ENCODE measurements at places on chromosomes 2 and 18.

GRCh38 chr2:29480426-29480825 lies 365.2 kb downstream of the CLIP4 start:
- DNase-seq, result no peak

DNA sequence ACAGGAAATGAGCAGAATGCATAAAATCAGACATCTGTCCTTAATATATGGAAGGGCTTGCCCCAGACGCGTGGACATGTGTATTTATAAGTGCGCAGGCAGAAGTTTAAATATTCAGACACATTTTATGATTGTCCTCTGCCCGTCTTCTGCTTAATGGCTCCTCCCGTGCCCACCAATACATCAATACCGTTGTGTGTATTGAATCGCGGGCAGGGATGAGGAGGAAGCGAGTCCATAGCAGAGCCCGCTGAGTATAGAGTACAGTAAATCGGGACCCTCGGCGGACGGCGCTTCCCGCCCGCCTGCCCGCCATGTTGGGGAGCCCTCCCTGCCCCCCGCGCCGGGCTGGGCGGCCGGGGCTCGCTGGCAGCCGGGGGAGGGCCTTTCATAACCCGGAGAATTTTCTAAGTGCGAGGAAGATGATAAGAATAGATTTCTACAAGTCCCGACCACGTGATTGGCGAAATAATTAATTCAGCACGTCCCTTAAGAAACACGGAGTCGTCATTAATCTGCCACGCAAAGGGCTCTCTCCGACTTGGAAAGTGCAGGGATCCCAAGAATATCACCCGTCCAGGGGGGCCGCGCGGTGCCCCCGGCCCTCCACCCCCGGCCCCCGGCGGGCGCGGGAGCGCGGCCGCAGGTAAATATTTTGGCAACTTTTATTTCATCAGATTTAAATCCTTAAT lies at the start of gene HOXD3:
Gene HOXD3 (plus strand): TSS at position 501 of the 692 bp plus-strand sequence. CDS start 11,808 bp downstream, outside the sequence.
- DNase-seq, result no peak

DNA sequence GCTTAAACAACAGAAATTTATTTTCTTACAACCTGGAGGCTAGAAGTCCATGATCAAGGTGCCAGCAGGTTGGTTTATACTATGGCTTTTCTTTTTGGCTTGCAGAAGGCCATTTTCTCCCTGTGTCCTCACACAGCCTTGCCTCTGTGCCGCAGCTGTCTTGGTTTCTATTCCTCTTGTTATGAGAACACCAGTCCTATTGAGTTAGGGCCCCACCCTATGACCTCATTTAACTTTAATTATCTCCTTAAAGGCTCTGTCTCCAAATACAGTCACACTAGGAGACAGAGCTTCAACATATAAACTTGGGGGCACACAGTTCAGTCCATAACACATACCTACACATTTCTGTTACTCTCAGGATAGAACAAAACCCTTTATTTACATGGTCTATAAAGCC lies 17.3 kb upstream of the RHOB start:
- no peak for DNase-seq

- no peak for DNase-seq
These were observed 170.0 kb downstream of the CYRIA start for GRCh38 chr2:16495509-16496208.

- DNase-seq, result no peak
These were observed 132.2 kb downstream of the EPHA4 start for GRCh38 chr2:221439761-221440479.

- no peak for DNase-seq
These were observed 56.5 kb downstream of the CCDC195 start for GRCh38 chr2:224659714-224660113.

GRCh38 chr2:50773211-50773932 lies 258.6 kb downstream of the NRXN1 start:
- DNase-seq, result no peak

GRCh38 chr2:189143925-189144324 lies 35.6 kb downstream of the COL5A2 start:
- no peak for DNase-seq

DNA sequence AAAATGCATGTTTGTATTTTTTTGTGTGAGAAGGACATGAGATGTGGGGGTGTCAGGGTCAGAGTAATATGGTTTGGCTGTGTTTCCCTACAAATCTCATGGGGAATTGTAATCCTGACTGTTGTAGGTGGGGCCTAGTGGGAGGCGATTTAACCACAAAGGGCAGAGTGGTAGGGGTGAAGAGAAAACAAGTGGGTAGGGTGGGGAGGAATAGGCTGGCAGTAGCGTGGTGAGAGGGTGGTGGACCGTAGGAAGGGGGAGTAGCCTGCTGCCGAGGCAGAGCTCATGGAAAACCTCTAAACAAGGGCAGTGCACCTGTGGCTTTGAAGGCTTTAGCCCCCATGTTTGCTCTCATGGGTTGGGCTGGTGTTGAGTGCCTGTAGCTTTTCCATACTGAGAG lies 152.8 kb upstream of the ZNF519 start:
- DNase-seq, result no peak

DNA sequence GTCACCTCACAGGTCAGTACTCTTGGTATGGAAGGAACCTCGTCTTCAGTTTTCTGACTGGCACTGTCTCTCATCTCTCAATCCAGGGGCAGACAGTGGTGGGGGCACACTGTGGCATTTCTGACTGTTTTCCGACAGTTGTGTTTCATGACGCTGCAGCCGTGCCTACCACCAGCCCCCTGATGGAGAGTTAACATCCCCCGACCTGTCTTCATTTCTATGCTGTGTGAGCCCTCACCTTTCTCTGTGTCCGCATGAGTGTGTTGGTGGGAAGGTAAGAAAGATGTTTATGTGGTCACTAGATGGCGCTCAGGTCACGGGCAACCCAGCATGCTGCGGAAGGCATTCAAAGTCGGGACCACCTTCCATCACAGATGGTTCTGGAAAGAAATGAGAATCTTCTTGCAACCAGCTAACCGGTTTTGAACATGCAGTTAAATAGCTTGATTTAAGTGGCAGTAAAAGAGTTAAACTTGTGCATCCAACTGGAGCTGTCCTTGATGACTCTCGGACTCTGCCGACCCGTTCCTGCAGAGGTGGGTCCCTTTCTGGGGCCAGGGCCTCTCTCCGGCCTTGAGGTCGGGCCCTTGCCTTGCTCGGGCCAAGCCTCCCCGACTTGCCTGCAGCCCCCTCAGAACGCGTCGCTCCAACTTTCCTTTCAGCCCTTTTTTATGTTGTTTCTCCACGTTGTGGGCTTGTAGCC lies 92.4 kb downstream of the DYSF start:
- no peak for DNase-seq

- no peak for DNase-seq
These were observed 734 bp upstream of the RMC1 start for GRCh38 chr18:23502516-23503037.

- no peak for DNase-seq
These were observed 439.7 kb downstream of the RIT2 start for GRCh38 chr18:42675810-42676209.

GRCh38 chr2:147002256-147002655 lies 842.6 kb upstream of the ACVR2A start:
- no peak for DNase-seq

- DNase-seq, result no peak
These were observed 56.5 kb downstream of the HPCAL1 start for GRCh38 chr2:10359246-10359645.

- DNase-seq, result no peak
These were observed 1.3 kb upstream of the YWHAQ start for GRCh38 chr2:9631878-9632700.

DNA sequence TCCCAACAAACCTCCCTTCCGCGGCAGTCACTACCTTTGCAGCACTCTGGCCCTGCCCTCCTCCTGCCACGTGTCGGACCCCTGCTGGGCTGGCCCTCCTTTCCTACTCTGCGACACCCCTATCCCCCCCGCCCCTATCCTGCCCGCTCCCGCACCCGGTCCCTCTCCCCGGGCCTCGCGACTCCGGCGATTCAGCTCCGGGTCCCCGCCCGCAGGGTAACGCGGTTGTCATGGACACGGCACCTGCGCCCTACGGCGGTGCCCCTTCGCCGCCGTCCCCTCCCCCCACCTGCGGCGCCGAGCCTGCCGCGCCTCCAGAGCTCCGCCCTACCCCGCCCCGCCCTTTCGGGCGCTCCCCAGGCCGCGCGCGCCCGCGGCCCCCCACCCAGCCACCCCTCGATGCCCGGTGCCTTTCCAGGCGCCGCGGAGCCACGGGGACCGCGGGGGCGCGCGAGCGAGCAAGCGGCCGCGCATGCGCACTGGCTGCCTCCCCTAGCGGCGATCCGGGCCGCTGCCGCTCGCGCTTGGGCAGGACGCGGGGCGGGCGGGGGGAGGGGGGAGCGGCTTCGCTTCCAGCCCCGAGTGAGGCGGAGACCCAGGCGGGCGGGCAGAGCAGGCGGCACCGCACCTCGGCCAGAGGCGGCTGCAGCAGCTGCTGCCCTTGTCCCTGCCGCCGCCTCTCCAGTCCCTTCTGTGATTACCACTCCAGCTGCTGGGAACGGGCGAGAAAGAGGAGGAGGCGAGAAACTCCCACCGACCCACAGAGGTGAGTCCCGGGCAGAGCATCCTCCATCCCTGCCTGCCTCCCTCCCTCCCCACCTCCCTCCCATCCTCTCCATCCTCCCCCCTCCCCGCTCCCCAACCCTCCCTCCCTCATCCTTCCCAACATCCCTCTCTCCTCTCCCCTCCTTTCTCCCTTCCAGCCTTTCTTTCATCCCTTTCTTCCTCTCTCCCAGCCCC lies at the start of gene CTNNA2:
Gene CTNNA2 (plus strand): TSS at position 610 of the 960 bp plus-strand sequence.
- no peak for DNase-seq

- DNase-seq, result no peak
These were observed 10.4 kb upstream of the NPAS2 start for GRCh38 chr2:100809506-100809905.

- no peak for DNase-seq
These were observed 106.4 kb downstream of the POLR1A start for GRCh38 chr2:85999061-85999831.

DNA sequence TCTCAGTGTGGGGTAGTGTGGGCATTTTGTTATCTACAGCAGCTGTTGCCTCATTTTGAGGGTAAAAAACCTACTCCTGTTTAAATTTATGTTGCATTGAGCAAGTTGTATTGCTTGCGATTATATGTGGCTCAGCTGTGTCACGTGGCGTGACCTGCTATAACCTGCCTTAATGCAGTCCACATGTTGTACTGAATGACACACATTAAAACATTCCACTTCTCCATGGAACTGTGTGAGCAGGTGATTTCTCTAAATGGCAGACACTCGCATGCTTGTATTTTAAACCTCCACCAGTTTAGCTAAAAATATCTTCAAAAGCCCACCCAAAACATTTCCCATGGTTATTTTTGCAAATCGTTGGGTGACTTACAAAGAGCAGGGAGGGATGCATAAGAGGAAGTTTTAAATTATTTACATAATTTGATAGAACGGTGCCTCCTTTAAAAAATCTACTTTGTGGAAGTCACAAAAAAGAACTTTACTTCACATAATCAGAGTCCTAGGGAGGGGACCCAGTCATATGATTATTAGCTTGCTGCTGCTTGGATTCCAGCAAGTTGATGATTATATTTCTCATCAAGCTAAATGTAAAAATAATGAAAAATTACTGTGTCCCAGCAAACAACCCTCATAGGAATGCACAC lies 163.3 kb upstream of the ZEB2 start:
- no peak for DNase-seq

- no peak for DNase-seq
These were observed 262.7 kb upstream of the FN1 start for GRCh38 chr2:215698566-215698965.

- DNase-seq, result no peak
These were observed 464.6 kb upstream of the SPHKAP start for GRCh38 chr2:228646061-228646460.

GRCh38 chr2:108034843-108035242 lies 48.5 kb downstream of the SLC5A7 start:
- no peak for DNase-seq

GRCh38 chr2:12063210-12063609 lies 316.8 kb downstream of the LPIN1 start:
- no peak for DNase-seq

GRCh38 chr18:2920027-2920426 lies 73.2 kb downstream of the EMILIN2 start:
- no peak for DNase-seq

GRCh38 chr2:44679990-44680389 lies 261.5 kb upstream of the SIX3 start:
- DNase-seq, result no peak

DNA sequence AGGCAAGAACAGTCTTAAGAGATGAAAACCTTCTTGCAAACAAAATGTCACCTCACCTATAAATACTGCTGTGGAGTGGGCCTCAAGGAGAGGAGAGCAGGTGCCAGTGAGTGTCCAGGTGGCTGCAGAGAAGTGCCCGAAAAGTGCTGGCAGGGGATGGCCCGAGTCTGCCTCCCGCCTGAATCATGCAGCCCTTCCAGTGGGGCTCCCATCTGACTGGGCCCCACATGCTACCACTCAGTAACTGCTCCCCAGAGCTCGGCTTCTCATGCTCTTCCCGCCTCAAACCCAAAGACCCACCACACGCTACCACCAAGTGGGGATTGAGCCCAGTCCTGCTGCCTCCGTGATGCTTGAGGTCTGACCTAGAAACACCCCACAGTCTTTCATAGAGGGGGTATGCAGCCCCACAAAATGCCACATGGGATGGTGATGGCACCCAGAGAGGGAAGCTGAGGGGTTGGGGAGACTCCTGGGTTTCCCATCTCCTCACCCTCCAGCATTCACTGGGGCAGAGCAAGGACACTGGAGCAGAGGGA lies 7.4 kb downstream of the HS6ST1 start:
- DNase-seq, result no peak

GRCh38 chr18:74540652-74541421 lies 6.5 kb downstream of the CNDP1 start:
- DNase-seq, result no peak

GRCh38 chr2:60285626-60286316 lies 267.7 kb downstream of the BCL11A start:
- DNase-seq, result no peak

DNA sequence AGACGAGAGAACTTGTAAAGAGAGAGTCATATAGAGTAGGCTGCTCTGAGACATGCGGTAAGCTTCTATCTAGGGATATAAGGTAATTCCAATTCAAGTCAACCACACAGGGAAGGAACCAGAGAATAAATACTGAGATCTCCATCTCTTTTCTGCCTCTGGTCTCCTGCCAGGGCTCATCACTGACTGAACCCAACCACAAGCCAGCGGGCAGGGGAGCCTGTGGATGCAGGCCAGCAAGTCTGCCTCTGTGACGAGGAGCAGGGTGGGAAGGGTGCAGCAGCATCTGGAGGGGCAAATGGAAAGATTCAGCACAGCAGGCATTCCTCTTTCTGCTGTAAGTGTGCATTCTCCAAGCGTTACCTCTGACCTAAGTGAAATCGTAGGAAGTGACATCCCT lies 82.2 kb downstream of the ICOS start:
- DNase-seq, result no peak

GRCh38 chr2:85168942-85169341 lies 35.8 kb downstream of the TCF7L1 start:
- DNase-seq, result no peak

DNA sequence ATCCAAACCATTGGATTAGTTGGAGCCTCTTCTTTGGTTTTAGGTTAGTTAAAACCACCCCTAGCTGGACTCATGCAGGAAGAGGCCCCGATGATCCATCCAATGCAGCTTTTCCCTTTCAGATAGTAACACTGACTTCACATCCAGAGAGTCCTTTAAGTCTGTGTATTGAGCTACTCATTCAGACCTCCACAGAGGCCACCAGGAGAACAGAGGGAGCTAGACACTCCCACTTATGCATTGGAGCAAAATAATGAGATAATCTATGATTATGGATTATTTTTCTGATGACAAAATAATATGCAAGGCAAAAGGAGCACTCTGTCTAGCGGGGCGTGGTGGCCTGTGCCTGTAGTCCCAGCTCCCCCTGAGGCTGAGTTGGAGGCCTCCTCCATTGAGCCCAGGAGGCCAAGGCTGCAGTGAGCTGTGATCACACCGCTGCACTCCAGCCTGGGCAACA lies 1.6 kb upstream of the ROCK2 start:
- no peak for DNase-seq

Measured in esophagus squamous epithelium (tissue), 5 donors.